NCI-H2029 (cell line): ENCODE measurements at places on chromosomes 2 and 18.

DNA sequence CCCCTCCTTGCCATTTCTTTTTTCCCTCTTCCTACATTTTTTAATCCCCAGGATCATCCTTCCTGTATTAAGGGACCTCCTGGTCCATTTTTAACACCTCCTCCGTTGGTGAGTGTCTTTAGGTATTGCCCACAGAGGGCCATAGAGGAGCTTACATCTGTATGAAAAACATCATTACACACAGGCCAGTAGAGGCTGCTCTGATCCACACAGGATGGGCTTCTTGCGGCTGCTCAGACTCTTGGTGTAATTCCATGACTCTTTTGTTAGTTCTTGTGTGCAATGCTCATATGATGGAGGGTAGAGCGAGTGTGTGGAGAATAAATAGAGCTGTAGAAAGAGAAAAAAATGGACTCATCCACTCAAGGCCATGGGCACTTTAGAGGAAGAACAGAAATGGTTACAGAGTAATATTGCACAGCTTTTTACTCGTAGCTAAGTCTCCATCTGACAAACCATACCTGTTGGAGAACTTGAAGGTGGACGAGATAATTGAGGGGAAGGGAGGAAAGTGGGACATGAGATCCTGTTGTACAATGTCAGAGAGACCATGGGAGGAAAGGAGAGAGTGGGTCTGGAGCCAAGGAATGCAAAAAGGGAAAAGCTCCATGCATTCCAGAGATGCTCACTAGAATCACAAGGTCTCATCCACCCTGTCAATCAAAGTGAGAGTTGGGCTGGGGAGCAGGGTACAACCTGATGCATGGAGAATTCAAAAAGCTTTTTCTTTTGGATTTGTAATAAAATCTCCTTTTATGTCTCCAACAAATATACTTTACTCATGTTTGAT, 129.7 kb upstream of the TNP1 start:
- no peak for DNase-seq

- DNase-seq = no peak
These were observed 277.5 kb downstream of the ETAA1 start for GRCh38 chr2:67674668-67675067.

GRCh38 chr18:79685281-79685680, 5.7 kb downstream of the CTDP1 start:
- no peak for DNase-seq

- DNase-seq = no peak
These were observed 25.6 kb downstream of the GCA start for GRCh38 chr2:162369551-162369950.

- DNase-seq = no peak
These were observed 509.7 kb upstream of the MYT1L start for GRCh38 chr2:2840681-2841300.

- DNase-seq = peak; percentile 12
These were observed 23.7 kb downstream of the NCAPH start for GRCh38 chr2:96359310-96359709.

DNA sequence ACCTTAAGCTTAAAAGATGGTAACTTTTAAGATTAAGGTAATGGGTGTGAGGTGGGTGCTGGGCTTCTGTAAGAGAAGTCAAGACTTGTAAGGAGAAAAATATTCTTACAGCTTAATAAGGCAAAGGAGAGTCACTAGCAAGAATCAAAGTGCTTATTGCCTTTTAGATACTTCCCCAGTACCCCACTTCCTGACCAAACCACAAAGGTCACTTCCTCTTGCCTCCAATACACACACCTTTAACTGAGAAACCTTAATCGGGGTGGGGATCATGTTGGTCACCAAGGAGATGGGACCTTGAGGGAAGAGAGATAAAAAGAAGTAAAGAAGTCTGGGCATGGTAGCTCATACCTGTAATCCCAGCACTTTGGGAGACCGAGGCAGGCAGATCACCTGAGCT, 10.6 kb upstream of the ATG16L1 start:
- DNase-seq = no peak

- DNase-seq = no peak
These were observed 16.2 kb upstream of the RAB11FIP5 start for GRCh38 chr2:73128841-73129535.

- DNase-seq = no peak
These were observed 12.8 kb downstream of the CYB5A start for GRCh38 chr18:74278983-74279382.

DNA sequence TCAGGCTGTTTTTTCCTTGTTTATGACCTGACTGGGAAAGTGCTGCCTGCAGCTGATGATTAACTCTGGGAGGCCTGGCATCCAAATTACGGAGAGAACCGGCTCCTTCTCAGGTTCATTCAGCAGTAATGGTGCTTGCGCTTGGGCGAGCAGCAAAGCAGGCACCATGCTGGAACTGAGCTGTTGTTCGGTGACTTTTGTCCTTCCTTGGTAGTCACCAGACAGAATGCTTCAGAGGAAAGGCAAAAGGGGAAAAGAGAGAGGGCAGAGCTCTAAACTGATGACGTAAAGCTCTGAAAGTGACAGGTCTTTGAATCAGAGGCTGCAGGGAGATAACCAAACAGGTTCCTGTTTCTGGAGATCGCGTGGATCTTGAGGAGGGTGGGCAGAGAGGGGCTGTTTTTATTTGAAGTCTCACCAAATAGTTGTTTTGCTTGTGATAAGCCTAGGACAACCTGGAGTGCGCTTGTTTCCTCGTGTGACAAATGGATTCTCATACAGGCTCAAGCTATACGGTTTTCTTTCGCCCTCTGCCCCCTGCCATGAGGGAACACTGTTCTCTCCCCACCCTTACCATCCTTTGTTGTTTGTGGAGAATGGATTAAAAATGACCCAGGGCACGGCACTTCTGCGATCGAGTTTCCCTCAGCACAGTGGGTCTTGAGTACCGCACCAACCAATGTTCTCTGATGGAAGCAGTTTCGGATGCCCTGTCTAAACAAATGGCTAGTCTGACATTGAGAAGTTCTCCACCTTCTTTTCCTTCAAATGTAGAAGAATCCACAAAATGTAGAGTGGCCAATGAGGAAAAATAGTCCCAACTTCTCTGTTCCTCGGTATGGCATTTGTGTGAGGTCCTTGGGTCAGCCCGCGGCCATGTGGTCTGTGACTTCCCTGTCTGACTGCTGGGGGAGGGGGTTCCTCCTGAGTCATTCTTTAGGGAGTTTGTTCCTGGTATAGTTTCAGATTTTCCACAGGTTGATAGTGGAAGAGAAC, 1.3 kb downstream of the RASGRP3 start:
- no peak for DNase-seq

DNA sequence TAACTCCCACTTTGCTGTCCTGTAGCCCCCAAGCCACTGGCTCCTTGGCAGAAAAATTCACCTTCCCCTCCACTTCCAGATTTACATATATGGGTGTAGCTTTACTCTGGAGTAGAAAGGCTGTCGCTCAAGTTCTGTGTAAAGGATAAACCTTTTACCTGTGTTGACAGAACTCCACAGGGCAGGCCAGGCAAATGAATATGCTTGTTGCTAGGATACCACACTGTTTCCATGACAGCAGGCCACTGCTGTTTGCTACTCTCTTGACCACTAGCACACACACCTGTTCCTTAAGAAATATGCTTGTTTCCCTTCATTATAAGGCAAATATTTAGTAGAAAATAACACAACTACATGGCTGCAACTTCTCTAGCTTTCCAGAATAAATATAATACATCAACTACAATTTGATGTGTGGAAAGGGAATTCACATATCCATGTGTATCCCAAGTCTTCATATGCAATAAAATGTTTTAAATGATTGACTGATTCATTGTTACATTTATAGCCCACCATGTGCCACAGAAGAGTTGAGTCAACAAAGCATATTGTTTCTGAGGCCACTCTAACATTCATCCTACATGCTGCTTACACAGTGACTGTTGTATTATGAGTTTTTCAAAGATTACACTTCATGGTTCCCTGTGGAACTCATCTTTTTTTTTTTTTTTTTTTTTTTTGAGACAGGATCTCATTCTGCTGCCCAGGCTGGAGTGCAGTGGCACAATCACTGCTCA, 56.2 kb upstream of the ROCK1 start:
- peak; percentile 88 for DNase-seq

GRCh38 chr2:162211732-162212131, 31.5 kb downstream of the FAP start:
- DNase-seq = no peak

GRCh38 chr2:53473236-53473635, 294.4 kb upstream of the CHAC2 start:
- no peak for DNase-seq

DNA sequence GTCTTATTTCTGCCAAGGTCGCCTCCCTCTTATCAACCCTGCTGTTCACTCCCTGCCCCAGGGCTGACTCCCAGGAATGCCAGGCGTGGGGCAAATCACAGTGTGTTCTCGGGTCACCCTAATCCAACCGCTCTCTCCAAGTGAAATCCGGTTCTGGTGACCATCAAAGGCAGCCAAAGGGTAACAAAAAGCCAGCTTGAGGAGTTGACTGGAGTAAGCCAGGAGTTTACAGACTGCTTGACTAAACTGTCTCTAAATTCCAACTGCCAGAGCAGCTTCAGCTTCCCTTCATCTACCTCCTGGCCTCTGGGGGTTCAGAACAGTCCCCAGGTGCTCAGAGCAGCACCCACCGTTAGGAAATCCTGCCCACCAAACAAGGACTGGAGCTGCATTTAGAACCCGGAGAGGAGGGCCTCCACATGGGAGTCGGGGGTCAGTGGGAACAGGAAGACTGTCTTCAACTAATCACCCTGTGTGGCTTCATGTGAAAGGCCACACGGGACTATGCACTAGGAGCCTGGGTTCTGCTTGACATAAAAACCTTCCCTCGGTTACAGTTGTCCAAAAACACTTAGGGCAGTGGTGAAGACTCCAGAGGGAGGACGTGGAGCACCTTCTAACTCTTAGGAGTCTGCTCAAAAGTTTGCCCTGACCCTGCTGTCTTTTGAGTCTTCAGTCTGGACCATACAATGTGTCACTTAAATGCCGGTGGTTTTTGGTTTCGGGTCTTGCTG, 24.2 kb upstream of the MCFD2 start:
- DNase-seq = no peak

DNA sequence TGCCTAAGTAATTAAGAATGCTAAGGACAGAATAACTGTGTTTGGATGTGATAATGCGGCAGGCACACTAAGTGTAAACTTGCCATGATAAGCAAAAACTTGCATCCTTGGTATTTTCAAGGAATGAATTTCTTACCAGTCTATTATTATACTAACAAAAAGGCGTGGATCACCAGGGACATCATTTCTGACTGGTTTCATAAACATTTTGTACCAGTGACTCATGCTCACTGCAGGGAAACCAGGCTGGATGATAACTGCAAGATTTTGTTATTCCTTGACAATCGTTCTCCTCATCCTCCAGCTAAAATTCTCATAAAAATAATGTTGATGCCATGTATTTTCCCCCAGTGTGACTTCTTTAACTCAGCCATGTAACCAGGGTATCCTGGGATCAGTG, 289.5 kb downstream of the CDCA7 start:
- DNase-seq = no peak

- no peak for DNase-seq
These were observed 103.4 kb downstream of the ZFP36L2 start for GRCh38 chr2:43123028-43123427.

GRCh38 chr2:73823416-73823815, 5.3 kb upstream of the STAMBP start:
- no peak for DNase-seq

DNA sequence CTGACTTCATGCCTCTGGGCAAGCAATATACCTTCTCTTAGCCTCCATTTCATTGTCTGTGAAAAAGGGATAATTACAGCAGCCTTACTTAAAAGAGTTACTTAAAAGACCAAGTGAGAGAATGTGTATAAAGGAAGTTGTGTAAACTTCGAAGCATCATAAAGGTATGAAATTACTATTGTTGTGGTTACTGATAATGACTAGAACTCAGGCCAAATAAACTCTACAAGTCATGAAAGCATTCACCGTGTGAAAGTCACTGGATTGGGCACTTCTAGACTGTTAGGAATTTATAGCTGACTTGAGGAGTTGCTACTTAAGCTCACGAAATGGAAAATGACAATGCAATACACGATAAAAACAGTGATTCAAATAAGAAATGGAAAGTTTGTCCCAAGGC, 67.4 kb upstream of the HAAO start:
- DNase-seq = no peak

GRCh38 chr18:61694236-61694635, 198.6 kb downstream of the RNF152 start:
- no peak for DNase-seq

GRCh38 chr2:17827316-17827715, 11.1 kb downstream of the MSGN1 start:
- no peak for DNase-seq

GRCh38 chr2:208359632-208359986, 47.0 kb upstream of the PTH2R start:
- peak; percentile 93 for DNase-seq

GRCh38 chr2:30235859-30236535, 4.7 kb downstream of the LBH start:
- no peak for DNase-seq

GRCh38 chr18:3360211-3360610, 89.8 kb upstream of the TGIF1 start:
- no peak for DNase-seq

GRCh38 chr2:145752091-145752806, 1232.3 kb upstream of the ZEB2 start:
- peak; percentile 38 for DNase-seq

GRCh38 chr2:240685771-240686371, 3.2 kb upstream of the AQP12B start:
- DNase-seq = peak; percentile 98

DNA sequence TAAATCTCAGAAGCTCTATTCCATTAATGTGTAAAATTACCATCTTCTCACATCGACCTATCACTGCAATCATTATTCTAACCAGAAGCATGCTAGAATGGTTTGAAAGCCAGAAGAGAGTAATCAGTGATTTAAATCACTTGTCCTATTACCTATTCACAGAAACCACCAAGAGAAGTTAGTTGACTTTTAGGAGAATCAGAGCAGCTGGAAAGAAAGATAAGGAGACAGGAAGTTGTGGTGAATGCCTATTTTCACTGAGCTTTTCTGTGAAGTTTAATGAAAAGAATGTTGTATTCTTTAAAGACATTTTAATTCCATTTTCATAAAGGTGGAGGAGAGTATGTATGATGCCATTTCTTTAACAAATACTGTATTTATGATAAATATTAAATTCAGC, 352.6 kb upstream of the CRIM1 start:
- DNase-seq = no peak

- DNase-seq = peak; percentile 92
These were observed at the start of gene RPL31 for GRCh38 chr2:101001691-101002561. RPL31 (plus strand) TSS chr2:101002289; CDS start chr2:101002702, 413 bp downstream.
